ENCODE measurements at places on chromosomes 4 and X. TPM values are rescaled to one million over a fixed set of nuclear protein-coding genes. Genes with fewer than 3 reads are reported as not detected.

GRCh38 chr4:183746305-183747229 is 87.5 kb downstream of the TRAPPC11 start:
- DNase-seq = no peak

DNA sequence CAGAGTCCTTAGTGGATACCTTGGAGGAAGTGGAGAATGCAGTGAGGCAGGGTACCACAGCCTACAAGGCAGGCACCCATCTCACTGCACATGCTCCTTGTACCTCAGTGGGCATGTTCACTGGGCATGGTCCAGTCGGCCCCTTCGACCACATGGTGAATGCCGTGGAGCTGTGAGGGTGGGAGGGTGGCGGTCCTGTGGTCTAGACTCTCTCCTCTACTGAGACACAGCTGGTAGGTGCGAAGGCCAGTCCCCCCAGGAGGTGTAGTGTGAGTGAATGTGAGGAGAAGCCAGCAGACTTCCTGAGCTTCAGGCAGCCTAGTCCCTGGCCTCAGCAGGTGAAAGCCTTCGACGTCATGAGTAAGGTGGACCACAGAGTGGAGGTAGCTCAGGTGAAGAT is 12.2 kb downstream of the XAGE2 start:
- DNase-seq = no peak

GRCh38 chr4:156933633-156934258 is 37.9 kb downstream of the PDGFC start:
- DNase-seq = peak; percentile 97

GRCh38 chr4:120348948-120349347 is 282.3 kb upstream of the MAD2L1 start:
- DNase-seq = no peak

GRCh38 chrX:1686642-1687041 is 71.8 kb downstream of the ASMT start:
- DNase-seq = peak; percentile 48

DNA sequence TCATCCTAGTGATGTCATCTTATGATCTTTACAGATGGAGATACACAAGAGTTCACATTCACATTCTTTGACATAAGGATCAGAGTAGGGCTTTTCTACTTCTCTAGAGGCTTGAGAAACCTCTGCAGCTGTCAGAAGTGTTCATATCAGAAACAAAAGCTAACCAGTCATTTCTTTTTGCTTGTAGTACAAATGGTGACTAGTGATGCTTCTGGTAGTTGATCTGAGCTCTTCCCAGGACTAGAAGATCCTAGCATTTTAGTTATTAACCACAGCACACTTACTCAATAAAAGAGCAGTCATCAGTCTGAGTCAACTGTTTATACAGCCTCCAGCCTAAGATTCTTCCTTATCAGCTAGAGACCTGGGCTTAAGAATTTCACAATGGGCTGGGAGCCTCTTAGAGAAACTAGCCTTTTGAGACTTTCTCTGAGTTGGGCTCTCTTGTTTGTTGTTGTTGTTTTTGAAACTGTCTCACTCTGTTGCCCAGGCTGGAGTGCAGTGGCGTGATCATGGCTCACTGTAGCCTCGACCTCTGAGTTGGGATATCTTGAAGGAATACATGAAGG is 84.1 kb downstream of the TMEM164 start:
- DNase-seq = peak; percentile 89

- no peak for DNase-seq
Measured at GRCh38 chr4:141467225-141467624, 169.2 kb upstream of the IL15 start.

DNA sequence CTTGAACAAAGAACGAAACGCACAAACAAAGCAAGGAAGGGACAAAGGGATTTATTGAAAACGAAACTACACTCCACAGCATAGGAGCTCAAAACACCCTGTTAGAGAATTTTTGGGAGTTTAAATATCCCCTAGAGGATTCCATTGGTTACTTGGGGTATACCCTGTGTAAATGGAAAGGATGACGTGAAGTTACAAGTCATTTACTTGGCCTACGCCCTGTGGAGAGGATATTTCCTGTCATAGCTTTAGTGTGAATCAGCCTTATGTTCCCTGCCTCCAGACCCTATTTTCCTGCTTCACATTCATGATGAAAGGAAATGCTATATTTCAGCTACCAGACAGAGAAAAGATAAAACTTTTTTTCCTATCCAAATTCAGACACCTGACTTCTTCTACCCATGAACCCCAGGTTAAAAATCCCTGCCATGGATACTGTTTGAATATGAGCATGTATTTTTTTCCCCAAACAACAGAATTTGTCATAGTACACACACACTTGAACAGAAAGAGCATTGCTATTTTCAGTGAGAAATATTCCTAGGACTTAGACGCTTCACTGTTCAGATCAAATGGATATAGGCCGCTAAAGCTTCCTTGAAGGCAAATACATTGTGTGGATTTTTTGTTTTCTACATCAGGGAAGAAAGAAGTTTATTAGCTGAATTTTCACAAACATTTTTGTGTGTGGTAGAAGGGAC is 20.4 kb downstream of the PIN4 start:
- DNase-seq = peak; percentile 76

GRCh38 chrX:17374619-17375366 is at the start of gene NHS:
Gene NHS, plus strand, starts transcription at chrX:17375200. Its CDS starts 558 bp downstream, at chrX:17375758.
- DNase-seq = peak; percentile 78

DNA sequence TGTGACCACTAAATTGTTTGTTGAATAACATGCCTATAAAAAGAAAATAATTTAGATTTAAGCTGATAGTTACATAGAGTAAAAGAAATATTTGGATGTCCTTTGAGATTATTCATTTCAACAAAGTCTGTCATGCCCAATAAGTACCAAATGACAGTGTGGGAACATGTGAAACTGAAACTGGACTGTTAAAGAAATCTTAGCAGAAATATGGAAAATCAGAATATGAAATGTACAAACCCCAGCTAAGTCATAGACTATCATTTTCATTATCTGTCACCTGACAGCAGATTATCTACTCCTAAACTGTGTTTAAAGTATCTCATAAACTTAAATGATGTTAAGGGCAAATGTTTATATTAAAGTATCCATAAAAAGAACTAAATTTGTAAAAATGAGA is 437.8 kb upstream of the FAM241A start:
- DNase-seq = no peak

GRCh38 chr4:178693816-178694215 is 1251.6 kb upstream of the AGA start:
- DNase-seq = peak; percentile 2

DNA sequence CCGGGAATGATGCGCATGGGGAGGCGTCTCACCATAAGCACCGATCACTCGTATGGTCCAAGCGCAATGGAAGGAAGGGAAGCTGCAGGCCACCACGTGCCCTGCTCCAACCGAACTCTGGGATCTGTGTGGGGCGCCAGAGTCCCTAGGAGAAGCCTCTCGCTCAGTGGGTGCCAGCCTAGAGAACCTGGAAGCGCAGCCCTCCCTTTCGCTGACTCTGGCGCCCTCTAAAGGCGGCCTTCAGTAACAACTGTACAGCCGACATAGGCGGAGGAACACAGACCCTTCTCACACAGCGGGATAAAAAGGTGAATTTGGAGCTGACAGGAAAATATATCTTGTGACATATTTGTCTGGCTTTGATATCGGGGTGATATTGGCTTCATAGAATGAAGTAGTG is 76.0 kb downstream of the INTS6L start:
- peak; percentile 1 for DNase-seq

DNA sequence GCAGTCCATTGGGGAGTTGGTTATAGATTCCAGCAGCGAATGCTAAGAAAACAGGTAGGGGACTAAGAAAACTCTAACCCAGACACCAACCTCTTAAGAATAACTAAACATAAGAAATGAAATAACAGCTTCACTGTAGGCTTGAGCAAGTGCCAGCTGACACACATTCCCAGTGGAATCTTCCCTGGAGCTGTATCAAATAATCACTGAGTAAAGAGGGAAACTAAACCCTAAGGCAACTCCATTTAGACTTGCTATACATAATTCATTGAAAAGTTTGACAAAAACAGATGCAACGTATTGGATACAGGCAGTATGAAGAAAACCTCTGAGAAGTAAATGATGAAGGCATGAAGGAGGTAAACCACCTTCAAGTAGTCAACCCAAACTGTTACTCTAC is 293.5 kb downstream of the OPHN1 start:
- no peak for DNase-seq

GRCh38 chr4:112819729-112820128 is 182.8 kb downstream of the LARP7 start:
- no peak for DNase-seq

DNA sequence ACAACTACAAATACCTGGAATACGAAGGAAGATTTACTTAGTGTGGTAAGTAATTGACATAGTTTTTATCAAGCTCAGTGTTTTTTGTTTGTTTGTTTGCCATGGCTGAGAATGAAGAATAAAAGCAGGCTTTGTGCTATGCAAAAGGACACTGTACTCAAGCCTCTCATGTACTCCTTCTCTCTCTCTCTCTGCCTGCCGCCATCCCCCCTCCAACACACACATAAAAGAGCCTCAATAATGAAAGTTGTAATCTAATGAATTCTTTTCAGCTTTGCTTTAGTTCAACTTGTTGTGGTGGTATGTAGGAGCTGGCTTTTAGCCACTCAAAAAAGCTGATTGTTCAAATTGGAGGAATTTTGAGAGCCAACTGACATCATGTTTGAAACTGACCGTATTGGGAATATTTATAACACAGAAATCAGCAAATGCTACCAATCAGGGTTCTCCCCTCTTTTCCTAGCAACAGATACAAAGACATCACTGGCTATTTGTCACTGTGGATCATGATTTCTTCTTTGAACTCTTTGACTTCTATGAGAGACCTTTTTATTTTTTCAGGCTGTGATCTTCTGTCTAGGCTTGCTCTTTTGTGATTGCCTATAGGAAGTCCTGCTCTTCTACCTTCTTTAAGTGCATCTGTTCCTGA is 1148.8 kb downstream of the RAPGEF2 start:
- DNase-seq = no peak

- DNase-seq = no peak
Measured at GRCh38 chr4:1449833-1450741, 43.8 kb upstream of the NKX1-1 start.

- DNase-seq = no peak
Measured at GRCh38 chrX:43581167-43581566, 74.9 kb upstream of the MAOA start.

GRCh38 chr4:40055863-40056715 is 561 bp upstream of the N4BP2 start:
- DNase-seq = peak; percentile 93

DNA sequence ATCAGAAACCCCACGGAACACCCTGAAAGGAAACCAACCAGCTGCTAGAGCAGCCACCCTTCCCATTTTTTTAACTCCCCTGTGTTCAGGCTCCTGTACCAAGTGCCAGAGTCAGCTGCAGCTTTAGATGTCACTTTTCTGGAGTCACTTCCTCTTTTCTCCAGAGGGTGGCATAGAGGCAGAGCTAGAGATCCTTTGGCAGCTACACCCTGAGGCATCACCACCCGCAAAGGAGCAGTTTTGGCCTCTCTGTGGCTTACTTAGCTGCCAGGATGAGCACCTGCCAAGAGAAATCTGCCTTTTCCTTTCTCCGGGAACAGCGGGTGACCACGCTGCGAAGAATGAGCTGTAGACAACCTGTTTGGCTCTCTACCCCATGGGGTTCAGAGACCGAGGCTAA is 58.0 kb upstream of the CHRDL1 start:
- peak; percentile 7 for DNase-seq

GRCh38 chrX:1582686-1583437 is 8.5 kb upstream of the AKAP17A start:
- DNase-seq = peak; percentile 25

DNA sequence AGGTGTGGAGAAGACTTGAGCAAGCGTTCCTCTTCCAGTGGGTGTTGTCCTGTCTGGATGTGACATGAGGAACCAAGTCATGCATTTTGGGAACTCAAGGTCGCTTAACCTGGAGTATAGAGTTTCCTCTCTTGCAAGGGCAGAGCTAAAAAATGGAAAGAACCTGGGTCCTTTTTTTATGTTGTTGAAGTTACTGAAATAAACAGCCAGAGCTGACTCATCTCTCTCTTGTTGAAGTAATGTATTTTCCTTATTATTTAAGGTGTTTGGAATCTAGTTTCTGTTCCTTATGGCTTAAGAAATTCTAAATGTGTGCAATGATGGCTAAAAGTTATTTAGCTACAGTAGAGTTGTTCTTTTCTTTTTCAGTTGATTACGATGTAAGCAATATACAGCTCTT is 314.5 kb downstream of the CAMK2D start:
- DNase-seq = peak; percentile 52

DNA sequence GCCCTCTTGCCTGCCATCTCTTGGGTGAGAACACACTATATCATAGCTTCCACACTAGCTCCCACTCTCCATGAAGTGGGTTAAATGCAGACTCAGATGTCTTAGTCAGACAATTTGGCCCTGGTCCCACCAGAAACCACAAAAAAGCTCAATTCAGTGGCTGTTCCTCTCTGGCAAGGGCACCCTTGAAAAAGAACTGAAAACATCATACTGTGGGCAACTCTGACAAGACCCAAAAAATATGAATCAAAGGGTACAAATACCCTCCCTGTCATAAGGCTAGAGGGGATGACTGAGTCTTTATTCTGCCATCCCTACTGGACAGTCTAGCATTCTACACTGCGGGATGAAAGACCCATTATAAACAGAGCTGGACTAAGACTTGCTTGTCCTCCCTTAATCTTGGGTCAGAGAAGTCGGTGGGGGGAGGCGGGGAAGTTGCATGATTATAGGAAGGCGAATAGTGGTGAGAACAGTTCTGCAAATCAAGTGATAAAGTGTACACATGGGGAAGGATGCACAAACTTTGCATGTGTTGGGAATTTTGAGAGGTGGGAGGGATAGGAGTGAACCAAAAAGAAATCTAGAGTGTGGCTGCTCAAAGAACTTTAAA is 172.1 kb downstream of the OPHN1 start:
- peak; percentile 14 for DNase-seq

- DNase-seq = no peak
Measured at GRCh38 chrX:123336666-123337065, 152.6 kb downstream of the GRIA3 start.

- no peak for DNase-seq
Measured at GRCh38 chr4:137735561-137736104, 203.3 kb upstream of the PCDH18 start.

Gene POU3F4
- not detected for total RNA-seq

Gene GATA1
- not detected for total RNA-seq

Gene PPP1R2C
- total RNA-seq = not detected

Gene REPS2
- 0.50 TPM for total RNA-seq

Gene PABPC1L2B
- not detected for total RNA-seq

Gene MAGEC3
- total RNA-seq = not detected

Gene RAI2
- total RNA-seq = 1.3 TPM

Gene CLDN34
- total RNA-seq = not detected

Gene TACR3
- under 0.01 TPM for total RNA-seq

Gene RS1
- not detected for total RNA-seq

Gene CCNA2
- 1.3 TPM for total RNA-seq

Gene ZFP92
- total RNA-seq = 0.17 TPM

Gene AMTN
- not detected for total RNA-seq

Gene TBC1D8B
- total RNA-seq = 5.4 TPM

Gene FGFBP2
- total RNA-seq = not detected

Gene RBMXL3
- total RNA-seq = not detected

Gene SSX2
- total RNA-seq = not detected

Gene USP17L27
- total RNA-seq = not detected

Gene VCX3A
- total RNA-seq = not detected

Gene RASL11B
- 0.26 TPM for total RNA-seq

Gene MSANTD1
- 0.50 TPM for total RNA-seq

All from fibroblast of lung (primary cell).